GM23338 (cell line): ENCODE measurements at places on chromosomes 5 and 9. TPM values are rescaled to one million over a fixed set of nuclear protein-coding genes. Genes with fewer than 3 reads are reported as not detected.

DNA sequence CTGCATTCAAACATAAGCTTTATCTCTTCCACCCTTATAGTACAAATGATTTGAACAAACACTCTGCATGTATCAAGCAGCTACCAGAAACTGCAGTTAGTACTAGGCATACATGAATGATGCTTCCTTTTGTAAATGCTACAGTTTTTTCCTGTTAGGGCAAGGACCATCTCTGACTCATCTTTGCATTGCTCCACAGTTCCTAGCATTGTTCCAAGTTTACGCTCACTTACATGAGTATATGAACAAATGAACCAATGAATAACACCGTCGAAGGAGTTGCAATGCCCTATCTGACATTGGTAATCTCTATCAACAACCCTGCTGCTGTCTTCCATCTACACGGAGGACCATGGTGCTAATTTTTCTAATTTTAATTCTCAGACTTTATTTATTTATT, 2.1 kb upstream of the ALDH7A1 start:
- H3K4me1 ChIP-seq, result peaks cover 26% of the 10 kb centered on the region
- DNase-seq, result no peak
- no peaks in the 10 kb centered on the region for H3K27me3 ChIP-seq
- no peak overlapping the region for H3K27ac ChIP-seq
- no peak overlapping the region for H3K4me3 ChIP-seq

DNA sequence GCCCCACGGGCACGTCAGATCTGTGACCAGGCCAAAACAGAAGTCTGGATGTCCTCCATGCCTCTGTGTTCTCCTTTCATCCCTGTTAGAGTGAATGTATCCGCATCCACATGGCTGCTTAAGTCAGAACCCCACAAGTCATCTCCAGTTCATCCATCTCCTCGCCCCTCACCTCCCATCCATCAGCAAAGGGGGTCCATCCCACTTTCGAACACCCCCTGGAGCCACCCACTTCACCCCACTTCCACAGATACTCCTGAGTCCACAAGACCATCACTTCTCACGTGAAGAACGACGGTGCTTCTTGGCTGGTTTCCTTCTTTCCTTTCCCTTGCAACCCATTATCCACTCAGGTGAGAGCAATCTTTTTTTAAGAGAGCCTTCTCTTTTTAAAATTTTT, 3.5 kb upstream of the SPOCK1 start:
- H3K4me1 ChIP-seq, result no peaks in the 10 kb centered on the region
- H3K36me3 ChIP-seq, result no peaks in the 10 kb centered on the region
- no peak overlapping the region for H3K4me3 ChIP-seq
- DNase-seq, result no peak

GRCh38 chr5:127930311-127930710, 153.3 kb upstream of the SLC12A2 start:
- no peak for DNase-seq
- H3K27ac ChIP-seq, result no peak overlapping the region
- H3K4me3 ChIP-seq, result no peak overlapping the region
- H3K27me3 ChIP-seq, result peaks cover 29% of the 10 kb centered on the region
- no peaks in the 10 kb centered on the region for H3K36me3 ChIP-seq

DNA sequence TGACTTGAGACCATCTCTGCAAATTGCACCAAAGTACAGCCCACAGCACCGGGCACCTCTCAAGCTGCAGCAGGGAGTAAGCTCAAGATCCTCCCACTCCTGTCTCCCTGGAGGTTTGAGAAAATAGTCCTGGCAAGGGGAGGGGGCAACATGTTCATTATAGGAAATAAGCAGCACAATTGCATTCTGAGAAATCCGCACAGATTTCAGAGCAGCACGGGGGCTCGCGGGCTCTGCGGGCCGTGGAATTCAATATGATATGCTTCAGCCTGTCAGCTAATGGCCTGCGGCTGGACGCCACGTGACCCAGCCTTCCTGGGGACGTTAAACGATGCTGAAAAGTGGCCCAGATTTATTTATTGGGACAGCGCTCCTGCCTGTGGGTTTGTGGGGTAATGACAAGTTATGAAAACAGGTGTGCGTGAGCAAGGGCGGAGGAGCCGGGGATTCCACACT, 156.4 kb downstream of the DAB2IP start:
- no peaks in the 10 kb centered on the region for H3K4me1 ChIP-seq
- H3K36me3 ChIP-seq, result no peaks in the 10 kb centered on the region
- no peak overlapping the region for H3K27ac ChIP-seq
- no peaks in the 10 kb centered on the region for H3K27me3 ChIP-seq
- H3K4me3 ChIP-seq, result no peak overlapping the region
- DNase-seq, result no peak

- H3K4me1 ChIP-seq, result no peaks in the 10 kb centered on the region
- no peak overlapping the region for H3K4me3 ChIP-seq
- H3K27ac ChIP-seq, result no peak overlapping the region
- H3K36me3 ChIP-seq, result no peaks in the 10 kb centered on the region
These were observed 1.3 kb downstream of the TXNDC8 start for GRCh38 chr9:110336363-110336762.

- no peaks in the 10 kb centered on the region for H3K27me3 ChIP-seq
- DNase-seq, result peak; percentile 63
- no peaks in the 10 kb centered on the region for H3K36me3 ChIP-seq
These were observed 90.0 kb downstream of the DOCK8 start for GRCh38 chr9:304519-305185.

DNA sequence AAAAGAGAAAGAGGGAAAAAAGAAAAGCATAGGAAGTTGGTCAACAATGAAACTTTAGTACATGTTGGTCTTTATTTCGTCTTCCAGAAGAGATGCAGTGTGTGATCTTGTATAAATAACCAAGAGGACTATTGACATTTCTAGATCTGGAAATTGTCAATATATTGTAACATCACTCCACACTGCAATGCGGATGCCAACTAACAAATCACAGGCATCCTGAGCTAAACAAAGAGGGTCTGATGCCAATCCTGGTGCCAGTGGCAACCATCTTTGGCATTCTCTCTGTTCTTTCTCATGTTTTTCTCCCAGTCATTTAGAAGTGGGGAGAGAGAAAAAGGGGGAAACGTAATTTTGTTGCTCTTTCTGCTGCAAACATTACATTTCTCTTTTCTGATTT, 9.7 kb downstream of the NFIB start:
- H3K4me3 ChIP-seq, result no peak overlapping the region
- no peak for DNase-seq
- H3K27me3 ChIP-seq, result no peaks in the 10 kb centered on the region
- H3K36me3 ChIP-seq, result no peaks in the 10 kb centered on the region
- no peak overlapping the region for H3K27ac ChIP-seq

GRCh38 chr5:30765227-30765626, 428.3 kb upstream of the CDH6 start:
- no peak for DNase-seq
- H3K36me3 ChIP-seq, result no peaks in the 10 kb centered on the region
- no peak overlapping the region for H3K4me3 ChIP-seq
- no peak overlapping the region for H3K27ac ChIP-seq
- peaks cover 6% of the 10 kb centered on the region; the same call in 1 of the 2 replicates for H3K4me1 ChIP-seq
- no peaks in the 10 kb centered on the region for H3K27me3 ChIP-seq

- no peak overlapping the region for H3K4me3 ChIP-seq
- no peaks in the 10 kb centered on the region for H3K36me3 ChIP-seq
- no peak overlapping the region for H3K27ac ChIP-seq
- H3K27me3 ChIP-seq, result no peaks in the 10 kb centered on the region
- DNase-seq, result no peak
These were observed 38.3 kb downstream of the FNIP1 start for GRCh38 chr5:131758520-131758900.

- H3K4me3 ChIP-seq, result no peak overlapping the region
- H3K4me1 ChIP-seq, result no peaks in the 10 kb centered on the region
- DNase-seq, result no peak
- H3K27ac ChIP-seq, result no peak overlapping the region
- peaks cover 7% of the 10 kb centered on the region for H3K36me3 ChIP-seq
These were observed 15.5 kb upstream of the CTSL start for GRCh38 chr9:87710443-87710842.

GRCh38 chr5:155912291-155912690, 414.7 kb upstream of the SGCD start:
- no peak overlapping the region for H3K27ac ChIP-seq
- no peak for DNase-seq
- no peaks in the 10 kb centered on the region for H3K36me3 ChIP-seq

DNA sequence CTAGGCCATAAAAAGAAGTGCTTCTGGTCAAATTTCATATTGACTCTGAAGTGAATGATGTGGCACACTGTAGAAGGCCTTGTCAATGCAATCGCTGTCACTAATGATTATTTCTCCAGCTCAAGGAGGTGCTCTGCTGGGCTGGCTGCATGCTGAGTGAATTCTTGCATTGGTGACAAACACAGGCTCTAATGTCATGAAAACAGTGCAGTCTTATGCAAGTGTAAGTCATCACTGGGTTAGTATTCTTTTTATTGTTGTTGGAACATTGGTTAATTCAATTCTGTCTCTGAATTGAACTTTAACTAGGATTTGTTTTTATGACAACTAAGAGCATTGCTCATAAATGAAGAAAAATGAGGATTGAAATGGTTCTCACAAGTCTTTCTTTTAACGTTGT, 57.3 kb upstream of the CD180 start:
- no peak for DNase-seq
- no peak overlapping the region for H3K4me3 ChIP-seq
- no peak overlapping the region for H3K27ac ChIP-seq
- no peaks in the 10 kb centered on the region for H3K27me3 ChIP-seq
- no peaks in the 10 kb centered on the region for H3K4me1 ChIP-seq
- H3K36me3 ChIP-seq, result no peaks in the 10 kb centered on the region

DNA sequence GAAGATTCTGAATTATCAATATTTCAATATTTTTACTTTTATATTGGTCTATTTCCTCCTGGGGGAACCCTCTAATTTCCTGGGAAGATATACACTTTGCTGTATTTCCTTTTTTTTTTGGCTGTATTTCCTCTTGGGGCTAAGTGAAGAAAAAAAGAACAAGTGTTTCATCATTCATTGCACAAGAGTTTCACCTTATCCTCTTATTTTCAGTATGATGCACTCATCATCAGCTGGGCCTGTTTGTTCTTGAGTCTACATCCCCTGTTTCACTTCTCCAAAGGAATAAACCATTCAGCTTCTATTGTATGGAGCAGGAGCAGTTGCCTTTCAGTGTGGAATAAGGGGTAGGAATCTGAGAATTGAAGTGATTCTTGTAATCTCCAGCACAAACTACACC, 210.8 kb downstream of the FAM170A start:
- no peaks in the 10 kb centered on the region for H3K27me3 ChIP-seq
- DNase-seq, result no peak
- H3K27ac ChIP-seq, result no peak overlapping the region
- no peak overlapping the region for H3K4me3 ChIP-seq
- H3K36me3 ChIP-seq, result no peaks in the 10 kb centered on the region

DNA sequence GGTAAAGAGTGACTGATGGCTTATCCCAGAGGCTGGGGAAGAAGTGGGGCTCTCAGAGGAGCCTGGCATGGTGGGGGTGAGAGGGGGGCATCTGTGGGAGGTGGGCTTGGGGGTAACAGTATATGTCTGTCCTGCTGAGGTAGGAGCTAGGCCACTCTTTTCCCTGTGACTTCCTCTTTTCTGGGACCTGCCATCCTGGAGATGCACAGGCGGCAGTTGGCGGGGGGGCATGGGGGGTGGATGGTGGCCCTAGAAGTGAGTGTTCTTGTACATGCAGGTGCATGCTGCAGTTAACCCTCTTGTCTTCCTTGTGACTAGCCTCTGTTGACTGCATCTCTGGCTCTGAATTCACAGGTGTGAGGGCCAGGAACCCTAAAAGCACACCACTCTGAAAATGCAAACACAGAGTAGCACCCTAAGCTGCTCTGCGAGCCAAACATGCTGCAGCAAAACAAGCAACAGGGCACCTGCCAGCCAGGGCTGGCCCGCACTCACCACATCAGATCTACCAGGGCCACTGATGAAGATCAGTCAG, 123.8 kb upstream of the SHB start:
- no peaks in the 10 kb centered on the region for H3K4me1 ChIP-seq
- no peak overlapping the region for H3K27ac ChIP-seq
- H3K4me3 ChIP-seq, result no peak overlapping the region
- DNase-seq, result no peak

DNA sequence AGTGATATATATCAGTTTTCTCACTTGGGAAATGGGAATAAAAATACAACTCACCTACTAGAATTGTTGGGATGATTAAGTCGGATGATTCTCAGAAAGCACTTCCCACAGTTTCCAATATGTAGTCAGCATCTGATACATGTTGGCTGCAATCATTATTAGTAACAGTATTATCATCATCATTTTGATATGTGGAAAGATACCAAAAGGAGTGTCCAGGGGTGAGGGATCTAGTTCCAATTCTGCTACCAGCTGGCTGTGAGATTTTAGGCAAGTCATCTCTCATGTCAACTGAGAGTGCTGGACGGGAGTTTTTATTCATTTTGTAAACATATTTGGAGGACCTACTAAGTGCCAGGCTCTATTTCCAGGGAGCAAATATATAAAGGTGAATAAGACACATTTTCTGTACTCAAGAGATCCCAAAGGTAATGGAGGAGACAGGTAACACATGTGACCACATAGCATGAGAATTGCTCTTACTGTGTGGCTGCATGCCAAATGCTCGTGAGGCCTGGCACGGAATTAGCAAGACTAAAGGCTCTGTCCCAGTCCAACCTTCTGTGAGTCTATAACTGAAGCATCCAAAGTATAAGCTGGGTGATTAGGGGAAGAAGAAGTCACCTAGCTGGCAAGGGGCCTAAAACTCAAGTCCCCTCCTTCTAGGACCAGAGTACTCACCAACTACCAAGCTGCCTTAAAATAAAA, 83.0 kb downstream of the GRIA1 start:
- no peaks in the 10 kb centered on the region for H3K36me3 ChIP-seq
- DNase-seq, result no peak
- no peak overlapping the region for H3K27ac ChIP-seq
- H3K4me3 ChIP-seq, result no peak overlapping the region

PTPRD gene
- 58.0 and 61.2 TPM in 2 replicates for total RNA-seq

BAAT gene
- total RNA-seq, result 0.14 and 0.58 TPM in 2 replicates

C9orf43 gene
- 0.08 and 1.1 TPM in 2 replicates for total RNA-seq

DNAJC25 gene
- 8.9 and 9.6 TPM in 2 replicates for total RNA-seq

PPP3R2 gene
- total RNA-seq, result not detected in 2 replicates

SLC46A2 gene
- total RNA-seq, result not detected in 2 replicates

C5orf58 gene
- total RNA-seq, result 1.0 TPM in 1 of 2 replicates, not detected in the other

AGXT2 gene
- not detected in 2 replicates for total RNA-seq

SLC36A2 gene
- total RNA-seq, result not detected in 2 replicates
